ENCODE measurements at places on chromosomes 7 and 10.

DNA sequence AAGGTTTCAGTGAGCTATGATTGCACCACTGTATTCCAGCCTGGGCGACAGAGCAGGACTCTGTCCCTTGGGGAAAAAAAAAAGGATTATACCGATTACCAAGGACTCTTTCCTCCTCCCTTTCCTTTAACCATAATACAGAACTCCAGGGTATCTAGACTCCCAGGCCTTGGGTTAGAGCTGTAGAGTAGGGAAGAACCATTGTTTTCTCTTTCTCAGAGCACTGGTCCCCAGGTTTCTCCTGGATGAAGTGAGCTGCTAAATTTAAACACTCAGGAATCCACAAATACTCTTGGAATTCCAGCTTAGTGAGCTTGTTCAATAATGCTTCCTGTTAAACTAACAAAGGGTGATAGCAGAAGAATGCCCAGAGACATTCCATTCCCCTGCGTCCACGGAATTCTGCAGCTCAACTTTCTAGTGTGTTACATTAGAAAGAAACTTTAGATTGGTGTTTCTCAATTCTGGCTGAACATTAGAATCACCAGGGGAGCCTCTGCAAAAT lies 14.6 kb upstream of the RPEL1 start:
- DNase-seq, result peak; percentile 48

DNA sequence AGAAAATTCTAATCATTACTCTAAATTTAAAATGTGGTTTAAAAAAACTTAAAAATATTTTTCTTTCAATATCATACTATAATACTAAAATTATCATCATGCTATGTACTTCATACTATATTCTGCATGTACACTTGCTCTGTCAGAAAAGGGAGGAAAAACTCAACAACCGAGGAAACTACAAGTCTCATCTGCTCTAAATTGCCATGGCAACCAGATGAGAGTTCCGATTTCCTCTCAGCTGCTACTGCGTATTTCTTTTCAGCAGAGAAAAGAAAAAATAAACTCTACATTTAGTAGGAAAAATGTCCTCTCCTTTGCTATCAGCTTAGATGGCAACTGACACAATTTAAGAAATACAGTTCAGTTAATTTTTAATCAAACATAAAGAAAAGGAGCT lies 178.9 kb downstream of the SRPK2 start:
- no peak for DNase-seq

DNA sequence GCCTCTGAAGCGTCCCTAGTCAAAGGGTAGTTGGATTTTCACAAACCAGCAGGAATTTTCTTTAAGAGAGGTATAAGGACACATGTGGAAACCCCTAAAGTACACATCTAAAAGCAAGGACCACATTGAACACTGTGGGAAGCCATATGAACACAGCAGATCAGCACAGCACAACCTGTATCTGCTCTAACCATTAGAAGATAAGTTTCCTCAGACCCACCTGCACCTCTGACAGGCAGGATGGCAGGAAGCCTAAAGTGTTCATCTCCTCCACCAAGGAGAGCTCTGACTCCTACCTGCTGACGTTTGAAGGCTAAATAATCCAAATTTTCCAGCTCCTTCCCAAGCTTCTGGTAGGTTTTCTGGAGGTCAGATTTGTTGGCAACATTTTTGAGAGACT lies 174.4 kb downstream of the CTNNA3 start:
- no peak for DNase-seq

DNA sequence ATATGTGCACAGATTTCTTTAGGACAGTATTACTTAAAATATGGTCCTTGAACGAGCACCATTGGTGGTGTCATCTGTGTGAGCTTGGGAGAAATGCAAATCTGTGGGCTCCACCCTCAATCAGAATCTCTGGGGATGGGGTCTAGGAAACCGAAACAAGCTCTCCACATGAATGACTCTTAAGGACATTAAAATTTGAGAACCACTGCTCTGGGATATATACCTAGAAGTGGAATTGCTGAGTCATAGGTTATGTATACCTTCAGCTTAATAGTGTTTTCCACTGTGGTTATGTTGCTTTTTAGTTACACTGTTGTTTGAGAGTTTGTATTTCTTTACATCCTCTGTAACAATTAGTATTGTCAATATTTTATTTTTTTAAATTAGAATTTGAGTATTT lies 24.0 kb downstream of the ZNRF2 start:
- DNase-seq, result no peak

DNA sequence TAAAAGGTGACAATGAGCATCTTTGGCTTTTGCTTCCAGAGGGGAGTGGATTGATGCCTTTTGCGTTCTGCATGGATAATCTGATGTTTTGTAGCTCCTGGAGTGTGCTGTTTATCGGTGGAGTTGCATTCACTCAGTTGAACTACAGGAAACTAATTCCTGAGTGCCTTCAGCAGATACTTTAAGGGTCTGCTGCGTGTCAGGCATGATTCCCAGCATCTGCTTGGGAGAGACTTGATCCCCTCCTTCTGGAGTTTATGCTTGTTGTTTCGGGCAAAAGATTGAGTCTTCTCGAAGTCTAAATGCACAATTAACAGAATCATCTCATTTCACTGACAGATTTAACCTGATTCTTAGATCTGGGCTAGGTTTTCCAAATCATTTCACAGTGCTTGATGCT lies 46.2 kb downstream of the CELF2 start:
- DNase-seq, result no peak

DNA sequence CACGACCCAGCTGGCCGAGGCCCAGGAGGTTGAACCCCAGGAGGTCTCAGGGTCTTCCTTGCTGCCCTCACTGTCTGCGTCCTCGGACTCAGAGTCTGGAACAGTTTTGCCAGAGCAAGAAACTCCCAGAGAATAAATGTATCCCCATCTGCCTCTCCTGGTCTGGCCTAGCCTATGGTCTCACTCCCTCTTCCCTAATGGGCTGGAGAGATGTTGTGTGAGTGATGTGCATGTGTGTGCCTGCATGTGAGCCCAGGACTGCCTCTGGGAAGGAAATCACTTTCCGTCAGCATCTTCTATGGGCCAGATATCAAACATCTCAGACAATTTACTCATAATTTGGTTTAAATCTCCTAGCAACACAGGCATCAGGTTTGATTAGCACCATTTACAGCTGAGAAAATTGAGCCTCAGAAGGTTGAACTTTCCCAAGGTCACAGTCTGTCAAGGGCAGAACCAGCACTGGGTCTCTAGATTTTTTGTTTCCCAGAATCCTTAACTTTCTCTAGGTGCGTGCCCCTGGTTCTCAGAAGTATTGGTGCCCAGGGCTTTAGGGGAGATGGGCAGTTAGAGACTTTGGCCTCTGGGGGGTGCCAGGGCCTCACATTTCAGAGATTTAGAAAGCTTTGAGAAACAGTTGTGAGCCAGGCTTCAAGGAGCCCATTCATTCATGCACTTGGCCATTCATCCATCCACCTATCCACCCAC lies 4.9 kb downstream of the TMEM270 start:
- no peak for DNase-seq

- DNase-seq, result no peak
Measured at GRCh38 chr10:14605231-14605925, 169.3 kb downstream of the FAM107B start.

- DNase-seq, result peak; percentile 74
Measured at GRCh38 chr7:143381427-143382125, 431 bp downstream of the ZYX start.

GRCh38 chr7:114209968-114210367 lies 204.6 kb upstream of the FOXP2 start:
- DNase-seq, result no peak

DNA sequence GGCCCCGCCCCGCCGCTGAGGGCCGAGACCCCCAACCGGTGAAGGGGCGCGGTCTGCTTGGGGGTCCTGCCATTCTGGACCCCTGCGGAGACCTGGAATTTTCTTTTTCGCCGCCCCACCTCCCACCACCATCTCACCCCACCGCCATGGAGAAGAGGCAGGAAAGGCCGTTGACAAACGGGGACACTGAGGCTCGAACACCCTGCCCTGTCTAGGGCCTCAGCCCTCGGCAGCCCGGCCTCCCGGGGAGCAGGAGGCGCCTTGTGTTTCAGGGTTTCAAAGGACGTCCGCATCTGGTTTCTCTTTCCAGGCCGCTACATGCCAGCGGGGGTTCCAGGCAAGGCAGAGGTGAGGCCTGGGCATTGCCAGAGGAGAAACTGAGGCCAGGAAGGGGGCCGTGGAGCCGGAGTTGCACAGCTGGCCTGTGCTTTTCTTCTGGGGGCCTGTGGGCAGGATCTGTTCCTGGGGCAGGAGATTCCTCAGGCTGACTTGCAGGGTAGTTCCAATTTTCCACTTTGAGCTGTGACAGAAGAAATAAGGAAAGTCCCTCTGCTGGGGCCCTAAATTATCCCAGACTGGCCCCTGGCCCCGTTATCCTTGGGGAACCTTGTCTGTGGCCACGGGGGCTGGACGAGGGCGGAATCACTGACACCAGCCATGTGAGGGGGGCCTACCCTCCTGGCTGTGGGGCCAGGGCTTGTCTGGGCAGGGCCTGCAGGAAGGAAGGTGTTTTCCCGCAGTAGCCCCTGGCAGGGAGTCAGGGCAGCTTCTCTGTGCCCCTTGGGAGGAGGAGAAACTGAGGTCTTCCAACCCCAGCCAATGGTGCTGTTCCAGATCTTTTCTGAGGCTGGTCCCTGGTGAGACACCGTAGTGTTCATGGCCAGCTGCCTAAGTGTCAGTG lies 900 bp upstream of the MICALL2 start:
- peak; percentile 39 for DNase-seq

DNA sequence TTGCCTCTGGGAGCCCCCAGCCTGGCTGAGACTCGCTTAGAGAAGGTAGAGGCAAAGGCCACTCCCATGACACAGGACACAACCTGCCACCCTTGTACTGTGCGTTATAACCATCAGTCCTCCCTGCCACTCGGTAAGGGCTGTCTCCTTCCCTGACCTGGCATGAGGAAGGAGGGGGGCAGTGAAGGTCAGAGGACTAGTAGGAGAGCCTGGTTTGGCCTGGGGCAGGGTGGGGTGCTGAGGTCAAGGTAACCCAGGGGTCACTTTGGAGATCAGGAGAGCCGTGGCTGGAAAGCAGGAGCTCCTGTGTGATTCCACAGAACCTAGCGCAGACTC lies 6.9 kb upstream of the TNRC18 start:
- no peak for DNase-seq

All from gastrocnemius medialis (tissue), 4 donors.